ENCODE measurements at places on chromosomes 13 and 19. TPM values are rescaled to one million over a fixed set of nuclear protein-coding genes. Genes with fewer than 3 reads are reported as not detected.

LILRB5 gene
- not detected for total RNA-seq

NUDT19 gene
- total RNA-seq = 4.5 TPM

ZNF865 gene
- total RNA-seq = 3.3 TPM

SWSAP1 gene
- 0.30 TPM for total RNA-seq

HRC gene
- total RNA-seq = not detected

LILRA1 gene
- total RNA-seq = not detected

PEX11G gene
- total RNA-seq = 1.5 TPM

PRR19 gene
- total RNA-seq = 0.37 TPM

Data from smooth muscle cell of the umbilical artery (primary cell).